Calu3 (cell line): ENCODE measurements at places on chromosomes 3 and 15. TPM values are rescaled to one million over a fixed set of nuclear protein-coding genes. Genes with fewer than 3 reads are reported as not detected.

The TERB2 gene
- not detected in 2 replicates for total RNA-seq

The CHRD gene
- not detected in 2 replicates for total RNA-seq

The GOLGA8G gene
- total RNA-seq, result not detected in 2 replicates

The TMEM108 gene
- total RNA-seq, result not detected in 2 replicates

The STARD5 gene
- 1.4 and 1.9 TPM in 2 replicates for total RNA-seq

The CPN2 gene
- total RNA-seq, result not detected in 2 replicates

The ALDH1A2 gene
- total RNA-seq, result 219 and 231 TPM in 2 replicates

The PLSCR2 gene
- total RNA-seq, result 2.9 and 5.1 TPM in 2 replicates

GRCh38 chr3:30437171-30437601 is 169.2 kb upstream of the TGFBR2 start:
- DNase-seq, result no peak

DNA sequence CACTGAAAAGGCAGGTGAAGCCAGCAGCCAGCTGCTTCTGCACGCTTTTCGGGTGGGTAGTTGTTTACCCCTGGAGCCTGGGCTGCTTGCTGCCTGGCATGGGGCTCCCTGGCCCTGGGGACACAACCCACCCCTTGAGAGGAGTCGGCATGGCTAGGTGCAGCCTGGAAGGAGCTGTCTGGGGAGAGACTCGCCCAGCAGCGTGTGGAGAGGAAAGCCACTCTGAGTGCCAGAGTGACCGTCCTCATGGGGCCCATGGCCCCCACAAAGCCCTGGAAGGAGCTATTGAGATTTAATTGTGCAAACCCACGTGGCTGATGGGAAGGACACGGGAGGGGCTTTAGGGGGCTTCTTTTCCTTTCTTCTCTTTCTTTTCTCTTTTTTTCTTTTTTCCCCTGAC is 137.5 kb downstream of the OPA1 start:
- DNase-seq, result no peak

DNA sequence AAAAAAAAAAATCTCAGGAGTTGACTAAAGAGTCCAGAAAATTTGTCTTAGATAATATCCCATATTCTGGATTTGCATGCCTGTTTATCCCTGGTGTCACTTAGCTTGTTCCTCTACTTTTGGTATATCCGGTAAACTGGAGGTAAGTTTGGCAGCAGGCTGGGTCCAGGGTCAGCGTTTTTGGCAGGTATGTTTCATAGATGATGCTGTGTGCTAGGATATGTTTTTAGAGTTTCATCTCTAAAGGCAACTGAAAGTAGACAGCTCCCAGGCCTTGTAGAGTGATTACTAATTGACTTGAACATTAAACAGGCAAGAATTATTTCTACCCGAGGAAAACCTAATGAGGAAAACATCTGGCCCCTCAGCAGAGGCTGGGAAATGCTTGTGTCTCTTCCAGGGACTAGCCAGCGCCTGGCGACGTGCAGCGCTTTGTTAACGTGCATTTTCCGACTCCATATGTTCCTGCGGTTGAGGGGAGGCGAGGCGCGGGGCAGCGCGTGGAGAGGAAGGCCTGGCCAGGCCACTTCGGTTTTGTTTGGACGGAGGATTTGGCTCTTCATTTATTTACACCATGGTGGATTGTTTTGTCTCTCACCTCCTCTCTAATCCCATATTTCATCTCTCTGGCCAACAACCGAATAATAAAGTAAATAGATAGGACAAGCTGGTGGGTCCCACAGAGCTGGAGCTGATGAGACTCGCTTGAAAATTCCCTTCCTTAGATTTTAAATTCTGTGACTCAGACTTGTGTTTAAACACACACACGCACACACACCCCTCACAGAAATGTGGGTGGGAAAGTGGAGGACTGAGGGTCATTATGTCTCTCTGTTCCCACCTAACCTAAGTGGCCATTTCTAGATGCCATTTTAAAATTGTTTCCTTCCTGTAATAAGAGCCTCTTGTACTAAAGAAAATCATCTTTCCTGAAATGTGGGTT is 65.3 kb downstream of the ASB7 start:
- DNase-seq, result no peak

GRCh38 chr3:177329854-177330253 is 132.6 kb upstream of the TBL1XR1 start:
- DNase-seq, result no peak

DNA sequence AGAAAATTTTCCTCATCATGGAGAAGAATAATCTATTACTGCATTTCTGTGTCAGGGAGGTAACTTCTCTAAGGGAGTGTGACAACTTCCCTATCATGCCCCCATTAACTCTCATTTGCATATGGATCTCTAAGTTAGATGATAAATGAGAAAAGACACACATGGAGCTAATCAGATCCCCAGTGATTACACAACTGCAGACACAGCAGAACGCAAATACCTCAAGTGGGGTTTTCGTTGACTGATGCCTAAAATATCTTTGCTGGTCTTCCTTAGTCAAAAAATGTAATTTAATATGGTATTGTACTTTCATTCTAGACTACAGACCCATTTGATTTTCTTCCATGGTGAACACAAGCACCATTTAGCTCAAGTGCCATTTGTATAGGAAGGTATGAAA is 630.5 kb downstream of the TBL1XR1 start:
- DNase-seq, result no peak

DNA sequence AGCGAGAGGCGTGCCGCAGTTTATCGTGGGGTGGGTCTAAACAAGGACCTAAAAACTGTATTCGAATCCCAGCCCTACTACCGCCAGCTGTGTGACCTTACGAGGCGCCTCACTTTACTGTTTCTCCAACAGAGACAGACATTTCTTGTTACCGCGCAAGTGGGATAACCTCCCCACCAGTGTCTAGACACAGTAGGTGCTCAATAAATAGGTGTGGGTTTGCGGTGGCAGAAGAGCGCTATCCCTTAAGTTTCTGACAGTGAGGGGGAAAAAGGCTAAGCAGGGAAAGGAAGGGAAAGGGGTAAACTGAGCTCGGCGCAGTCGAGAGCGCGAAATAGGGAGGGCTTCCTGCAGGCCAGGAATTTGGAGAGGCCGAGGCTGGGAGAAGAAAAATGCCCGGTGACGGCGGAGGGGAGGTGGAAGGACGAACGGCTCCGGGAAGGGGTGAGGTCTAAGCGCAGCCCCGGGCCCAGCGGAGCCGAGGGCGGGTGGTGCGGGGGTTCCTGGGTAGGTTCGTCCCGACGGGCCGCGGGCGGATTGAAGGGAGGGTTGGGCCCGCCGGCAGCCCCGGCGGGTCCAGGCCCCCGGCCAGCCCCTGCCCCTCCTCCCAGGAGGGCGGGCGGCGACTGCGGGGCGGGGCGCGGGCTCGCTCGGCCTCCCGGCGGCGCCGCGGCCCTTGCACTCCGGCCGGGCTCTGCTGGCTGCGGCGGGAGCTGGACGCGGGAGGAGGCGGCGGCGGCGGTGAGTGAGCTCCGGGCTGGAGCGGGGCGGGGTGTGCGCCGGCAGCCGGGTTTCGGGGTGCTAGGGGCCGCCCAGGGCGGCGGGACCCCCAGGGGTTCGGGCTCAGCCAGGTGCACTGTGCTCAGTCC is at the start of gene CGNL1:
TSS of gene CGNL1 (plus strand) at position 679 of the 869 bp plus-strand sequence. CDS start 61,495 bp downstream, outside the sequence.
- DNase-seq, result peak; percentile 61

GRCh38 chr15:40008061-40008765 is 30.8 kb downstream of the SRP14 start:
- no peak for DNase-seq

DNA sequence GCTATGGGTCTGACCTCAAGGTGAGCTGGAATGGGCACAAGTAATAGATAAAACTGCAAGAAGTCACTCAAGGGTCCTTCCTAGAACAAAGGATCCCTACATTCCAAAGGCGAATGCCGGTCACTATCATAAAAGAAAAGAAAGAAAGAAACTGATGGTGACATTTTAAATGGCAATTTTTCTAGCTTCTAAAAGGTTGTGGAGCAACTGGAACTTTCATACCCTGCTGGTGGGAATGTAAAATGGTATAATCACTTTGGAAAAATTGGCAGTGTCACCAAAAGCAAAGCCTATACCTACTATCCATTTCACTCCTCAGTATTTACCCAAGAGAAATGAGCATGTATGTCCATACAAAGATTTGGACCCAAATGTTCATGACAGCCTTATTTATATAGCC is 4.2 kb downstream of the CCRL2 start:
- DNase-seq, result no peak

DNA sequence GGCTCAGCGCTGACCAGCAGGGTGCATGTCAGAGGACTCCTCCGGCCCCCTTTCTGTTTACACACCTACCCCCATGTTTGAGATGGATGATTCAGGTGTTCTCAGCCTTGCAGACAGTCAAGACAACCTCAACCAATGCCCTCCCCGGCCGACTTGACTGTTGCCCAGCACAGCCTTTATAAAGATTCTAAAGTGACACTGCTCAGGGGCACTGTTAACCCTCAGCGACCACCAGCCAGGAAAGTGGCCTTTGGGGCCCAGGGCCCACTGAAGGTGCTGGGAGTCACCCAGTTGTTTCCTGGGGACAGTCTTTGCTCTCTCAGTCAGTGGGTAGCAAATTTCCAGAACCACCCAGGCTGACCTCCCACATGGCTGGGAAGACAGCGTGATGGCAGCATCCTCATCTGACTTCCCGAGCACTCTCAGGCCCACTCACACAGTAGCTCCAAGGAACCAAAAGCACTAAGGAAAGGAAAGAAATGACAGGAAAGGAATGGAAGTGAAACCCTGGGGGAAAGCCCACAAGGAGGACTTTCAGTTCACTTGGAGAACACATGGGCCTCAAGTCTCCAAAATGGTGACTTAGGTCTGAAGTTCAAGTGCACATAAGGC is 128.4 kb downstream of the ASB7 start:
- DNase-seq, result no peak

GRCh38 chr3:141127344-141128125 is 76.4 kb downstream of the SPSB4 start:
- no peak for DNase-seq

DNA sequence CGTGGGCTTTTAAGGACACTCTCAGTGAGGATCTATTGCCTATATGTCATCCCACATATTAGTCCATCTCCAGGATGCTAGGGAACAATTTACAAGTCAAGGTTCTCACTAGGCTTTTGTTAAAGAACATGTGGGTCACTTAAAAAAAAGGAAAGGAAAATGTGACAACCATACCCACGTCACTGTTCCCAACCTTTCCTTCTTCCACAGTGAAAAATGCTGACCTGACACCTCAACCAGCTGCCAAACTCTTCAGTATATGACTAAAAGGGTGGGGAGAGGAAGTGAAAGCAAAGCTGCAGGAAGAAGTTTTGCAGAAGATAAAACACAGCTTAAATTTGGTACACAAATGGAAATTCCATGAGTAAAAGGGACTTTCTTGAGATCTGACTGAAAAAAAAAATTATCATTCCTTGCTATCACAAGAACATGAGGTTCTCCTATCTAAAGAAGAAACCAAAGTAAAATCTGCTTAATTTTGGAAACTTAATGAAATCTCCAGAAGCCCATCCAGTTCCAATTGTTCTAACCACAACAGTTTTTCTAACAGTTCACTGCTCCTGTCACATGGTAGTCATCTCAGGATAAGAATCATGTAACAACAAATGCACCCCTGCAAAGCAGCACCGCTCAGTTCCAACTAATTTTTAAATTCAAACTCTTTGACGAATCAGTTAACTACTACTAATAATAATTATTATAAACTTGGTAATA is 117.0 kb upstream of the TSPAN3 start:
- no peak for DNase-seq

- no peak for DNase-seq
Measured at GRCh38 chr15:81133782-81134461, at the start of gene CFAP161. TSS of gene CFAP161 (plus strand) at chr15:81134270. CDS start at chr15:81134330, 60 bp downstream.

DNA sequence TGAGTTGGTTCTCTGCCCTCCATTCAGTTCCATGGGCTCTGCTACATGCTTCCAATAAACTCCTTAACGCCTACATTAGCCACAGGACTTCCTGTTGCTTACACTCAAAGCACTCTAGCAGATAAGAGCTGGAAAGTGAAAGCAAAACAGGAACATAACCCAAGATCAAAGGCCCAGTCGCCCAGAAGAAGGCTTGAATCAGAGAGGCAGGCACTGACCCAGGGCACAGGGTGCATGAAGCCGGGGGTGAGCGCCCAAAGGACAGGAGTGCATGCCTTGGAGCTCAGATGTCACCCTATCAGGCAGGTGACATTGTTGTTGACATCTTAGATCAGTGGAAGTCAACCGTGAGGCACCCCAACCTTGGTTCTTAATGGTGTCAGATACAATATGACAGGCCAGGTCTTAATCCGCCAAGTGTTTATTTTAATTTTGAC is 235.1 kb downstream of the UACA start:
- DNase-seq, result peak; percentile 41

DNA sequence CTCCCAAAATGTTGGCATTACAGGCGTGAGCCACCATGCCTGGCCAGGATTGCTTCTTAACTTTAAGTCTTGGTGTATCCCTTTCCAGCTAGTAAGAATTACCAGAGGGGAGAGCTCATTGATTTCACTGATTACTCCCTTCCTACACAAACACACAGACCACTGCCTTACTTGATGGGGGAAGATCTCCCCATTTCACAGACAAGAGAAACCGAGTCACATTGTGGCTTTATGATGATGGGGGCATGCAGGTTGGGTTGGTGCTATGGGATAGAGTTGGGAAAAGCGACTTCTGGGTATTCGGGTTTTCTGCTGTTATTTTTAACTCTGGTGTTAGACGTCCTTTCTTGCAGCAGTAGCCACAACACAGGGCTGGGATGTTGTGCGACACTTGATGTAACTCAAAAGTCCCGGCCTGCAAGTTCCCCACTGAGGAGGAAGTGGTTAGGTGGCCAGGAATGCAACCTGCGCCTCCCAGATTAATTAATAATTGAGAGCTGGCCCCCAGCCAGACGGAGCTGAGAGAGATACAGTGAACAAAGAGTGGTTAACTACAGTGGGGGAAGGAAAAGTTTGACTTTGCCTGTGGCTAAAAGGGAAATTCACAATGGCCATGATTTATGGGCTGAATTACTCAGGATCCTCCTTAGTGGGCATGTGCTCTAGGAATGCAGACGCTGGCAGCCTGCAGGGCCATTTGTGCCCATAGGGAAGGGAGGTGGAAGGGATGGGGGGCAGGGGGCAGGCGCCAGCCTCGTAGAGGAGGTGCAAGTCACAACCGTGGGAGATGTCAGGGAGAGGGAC is 63.6 kb downstream of the SMAD6 start:
- DNase-seq, result peak; percentile 99

DNA sequence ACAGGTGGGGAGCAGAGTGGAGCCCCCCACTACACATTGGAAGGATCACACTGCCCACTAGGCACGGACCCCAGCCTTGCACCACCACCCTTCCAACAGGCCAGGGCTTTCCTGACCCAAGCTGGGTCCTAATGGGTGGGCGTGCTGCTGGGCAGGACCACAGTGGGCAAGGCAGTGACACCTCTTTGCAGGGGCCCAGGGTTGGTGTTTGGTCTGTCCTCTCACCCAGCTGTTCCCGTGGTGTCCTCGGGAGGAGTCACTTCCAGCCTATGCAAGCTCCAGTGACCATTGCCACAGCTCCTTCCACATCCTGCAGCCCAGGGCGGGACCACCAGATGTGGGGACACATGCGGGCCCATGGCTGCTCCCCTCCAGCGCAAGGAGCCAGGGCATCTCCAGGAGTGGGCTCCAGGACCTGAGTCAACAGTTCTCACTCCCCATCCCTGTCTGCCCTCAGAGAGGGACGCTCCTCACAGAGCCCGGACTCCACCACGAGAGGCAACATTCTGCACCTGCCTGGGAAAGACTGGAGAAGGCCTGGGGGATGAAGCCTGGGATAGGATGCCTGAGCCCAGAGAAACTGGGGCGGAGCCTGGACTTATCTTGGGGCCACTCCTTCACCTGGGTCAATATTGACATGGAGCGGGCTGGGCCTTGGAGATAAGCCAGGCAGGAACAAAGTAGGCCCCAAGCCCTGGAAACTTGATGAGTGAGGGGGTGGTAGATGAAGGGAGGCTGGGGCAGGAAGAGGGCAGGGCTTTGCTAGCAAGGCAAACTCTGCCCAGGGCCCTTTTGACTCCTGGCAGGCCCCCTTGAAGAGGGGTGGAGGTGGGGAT is 3.9 kb upstream of the VILL start:
- DNase-seq, result peak; percentile 90

GRCh38 chr15:100760357-100760903 is 119.2 kb upstream of the ALDH1A3 start:
- no peak for DNase-seq
